Cardiac muscle cell (in vitro differentiated cells and primary cell): ENCODE measurements at places on chromosomes 3 and 15. TPM values are rescaled to one million over a fixed set of nuclear protein-coding genes. Genes with fewer than 3 reads are reported as not detected.

DNA sequence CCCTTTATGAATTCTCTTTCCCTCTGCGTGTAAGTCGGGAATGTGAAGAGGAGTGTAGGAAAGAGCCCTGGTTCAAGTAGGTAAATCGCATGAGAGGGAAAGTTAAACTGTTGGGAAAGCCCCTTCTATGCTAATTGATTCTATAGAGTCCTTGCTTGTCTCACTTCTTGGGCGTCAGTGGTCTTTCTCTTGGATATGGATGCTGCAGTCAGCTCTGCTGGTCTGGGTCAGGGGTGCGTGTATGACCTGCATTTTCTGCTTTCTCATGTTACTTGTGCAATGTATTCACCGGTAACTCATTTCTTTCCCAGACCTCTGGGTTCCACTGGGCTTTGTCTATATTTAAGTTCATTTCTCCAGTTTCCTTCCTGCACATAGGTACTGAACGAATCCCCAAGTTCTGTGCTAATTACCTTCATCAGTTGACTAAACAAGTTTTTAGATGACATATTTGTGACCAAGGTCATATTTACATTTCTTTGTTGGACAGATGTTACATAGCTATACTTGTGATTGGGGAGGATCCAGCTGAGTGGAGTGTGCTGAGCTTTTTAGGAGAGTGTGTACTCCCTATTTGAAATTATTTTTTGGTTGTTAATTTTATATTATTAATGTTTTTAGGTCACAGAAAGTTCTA, 1.4 kb downstream of the SETD5 start:
- DNase-seq: peak; percentile 45

The PIERCE2 gene
- total RNA-seq: 7.7 and 8.6 TPM in 2 replicates

- DNase-seq: no peak
Observed at GRCh38 chr3:18283680-18284079, 141.5 kb downstream of the SATB1 start.

GRCh38 chr3:49602877-49603411, 48.7 kb downstream of the BSN start:
- DNase-seq: no peak

The FHIT gene
- 3.4 and 12.5 TPM in 2 replicates for total RNA-seq

GRCh38 chr3:80439490-80439889, 671.7 kb upstream of the ROBO1 start:
- no peak for DNase-seq
